ENCODE measurements at places on chromosomes 6 and 20.

GRCh38 chr6:128241216-128241615 lies 279.2 kb downstream of the PTPRK start:
- DNase-seq, result no peak

DNA sequence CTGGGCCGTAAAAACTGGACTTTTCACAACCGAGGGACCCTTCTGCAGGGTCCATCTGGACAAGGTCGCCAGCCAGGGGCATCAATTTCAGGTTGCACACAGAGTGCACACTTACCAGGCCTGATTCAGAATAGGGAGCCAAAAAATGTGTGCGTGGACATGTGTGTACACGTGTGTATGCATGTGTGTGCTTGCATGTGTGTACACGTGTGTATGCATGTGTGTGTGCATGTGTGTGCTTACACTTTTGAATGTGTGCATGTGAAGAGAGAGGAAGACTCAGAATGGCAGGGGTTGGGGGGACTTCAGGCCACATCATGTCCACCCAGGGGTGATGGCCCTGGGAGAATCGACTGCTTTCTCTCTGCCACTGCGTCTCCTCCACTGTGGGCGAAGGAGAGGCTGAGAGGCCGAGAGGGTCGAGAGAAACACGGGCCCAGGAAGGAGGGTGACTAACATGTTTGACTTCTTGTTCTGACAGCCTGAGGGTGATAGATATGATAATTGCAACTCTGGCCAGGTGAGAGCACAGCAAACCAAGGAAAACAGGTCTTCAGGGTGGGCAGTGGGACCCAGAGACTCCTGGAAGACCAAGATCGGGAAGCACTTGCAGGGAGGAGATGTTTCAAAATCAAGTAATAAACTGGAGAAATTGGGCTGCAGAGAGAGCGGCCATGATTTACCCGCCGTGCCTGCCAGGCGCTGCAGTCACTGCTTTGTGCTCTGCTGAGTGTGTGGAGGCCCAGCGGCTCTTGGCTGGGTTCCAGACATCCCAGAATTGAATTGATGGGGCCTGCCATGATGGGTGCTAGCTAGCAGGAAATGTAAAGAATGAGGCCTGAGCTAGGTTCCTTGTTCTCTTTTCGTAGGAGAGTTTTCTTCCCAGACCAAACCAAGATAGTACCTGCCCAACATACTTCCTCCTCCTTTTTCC lies 310.8 kb downstream of the QKI start:
- no peak for DNase-seq

DNA sequence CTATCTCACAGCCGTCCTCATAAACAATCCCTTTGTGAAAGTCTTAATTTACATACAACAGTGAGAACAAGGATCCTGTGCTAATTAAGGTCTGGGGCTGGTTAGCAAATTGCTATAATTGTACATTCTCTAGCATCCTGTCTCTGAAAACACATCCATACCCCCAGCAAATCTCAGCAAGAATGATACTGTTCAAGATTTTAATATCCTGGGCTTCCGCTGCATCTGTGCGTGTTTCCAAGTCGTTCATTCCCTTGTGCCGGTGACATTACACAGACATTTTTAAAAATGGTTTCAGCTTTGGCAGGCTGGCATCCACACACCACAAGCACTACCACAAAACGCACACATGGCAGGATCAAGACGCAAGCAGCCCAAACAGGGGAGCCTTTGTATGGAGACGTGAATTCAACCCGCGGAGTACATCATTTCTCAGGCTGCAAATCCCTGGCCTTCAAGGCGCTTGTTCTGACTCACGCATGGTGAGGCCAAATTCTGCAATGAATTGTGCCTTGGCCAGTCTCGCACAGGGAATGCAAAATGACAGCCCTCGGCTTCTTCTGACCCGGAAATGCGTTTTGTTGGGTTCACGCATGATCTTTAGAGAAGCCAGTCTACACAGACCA lies 20.3 kb downstream of the ZMYND8 start:
- no peak for DNase-seq

GRCh38 chr6:42367353-42368011 lies 84.2 kb downstream of the TRERF1 start:
- DNase-seq, result no peak

DNA sequence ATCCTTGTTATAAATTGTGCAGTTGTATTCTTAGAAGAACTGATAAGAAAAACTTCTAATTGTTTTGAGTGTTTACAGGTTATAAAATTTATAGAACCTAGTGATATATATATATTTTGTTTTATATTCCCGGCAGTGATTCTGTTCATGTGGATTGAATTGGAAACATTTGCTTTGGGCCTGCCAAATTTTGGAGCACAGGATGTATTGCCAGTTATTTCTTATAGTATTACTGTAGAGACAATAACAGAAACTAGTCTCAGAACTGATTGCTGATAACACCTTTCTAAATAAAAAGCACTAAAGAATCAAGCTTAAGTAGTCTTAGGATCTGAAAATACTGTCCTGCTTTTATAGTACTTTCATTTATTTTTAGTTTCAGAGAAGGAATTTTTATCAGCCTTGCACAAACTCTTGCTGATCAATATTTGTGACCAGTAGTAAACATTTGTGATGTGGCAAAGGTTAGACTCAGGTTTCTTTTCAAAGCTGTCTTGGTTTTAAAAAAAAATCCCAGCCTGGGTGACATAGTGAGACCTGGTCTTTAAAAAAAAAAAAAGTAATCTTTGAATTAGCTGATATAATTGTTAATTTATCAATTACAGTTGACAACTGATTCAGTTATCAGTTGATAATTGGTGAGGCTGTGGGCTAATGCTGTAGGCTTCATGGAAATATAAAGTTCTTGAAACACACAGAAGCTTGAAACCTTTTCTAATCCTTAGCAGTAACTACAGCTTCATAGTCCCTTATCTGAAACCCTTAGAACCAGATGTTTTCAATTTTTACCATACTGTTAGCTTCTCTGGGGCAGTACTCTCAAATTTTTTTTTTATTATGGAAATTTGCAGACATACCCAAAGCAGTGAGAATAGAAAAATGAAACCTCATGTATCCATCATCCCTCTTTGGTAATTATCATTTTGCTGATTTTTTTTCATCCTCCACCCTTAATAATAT lies 42.4 kb downstream of the RNGTT start:
- no peak for DNase-seq

DNA sequence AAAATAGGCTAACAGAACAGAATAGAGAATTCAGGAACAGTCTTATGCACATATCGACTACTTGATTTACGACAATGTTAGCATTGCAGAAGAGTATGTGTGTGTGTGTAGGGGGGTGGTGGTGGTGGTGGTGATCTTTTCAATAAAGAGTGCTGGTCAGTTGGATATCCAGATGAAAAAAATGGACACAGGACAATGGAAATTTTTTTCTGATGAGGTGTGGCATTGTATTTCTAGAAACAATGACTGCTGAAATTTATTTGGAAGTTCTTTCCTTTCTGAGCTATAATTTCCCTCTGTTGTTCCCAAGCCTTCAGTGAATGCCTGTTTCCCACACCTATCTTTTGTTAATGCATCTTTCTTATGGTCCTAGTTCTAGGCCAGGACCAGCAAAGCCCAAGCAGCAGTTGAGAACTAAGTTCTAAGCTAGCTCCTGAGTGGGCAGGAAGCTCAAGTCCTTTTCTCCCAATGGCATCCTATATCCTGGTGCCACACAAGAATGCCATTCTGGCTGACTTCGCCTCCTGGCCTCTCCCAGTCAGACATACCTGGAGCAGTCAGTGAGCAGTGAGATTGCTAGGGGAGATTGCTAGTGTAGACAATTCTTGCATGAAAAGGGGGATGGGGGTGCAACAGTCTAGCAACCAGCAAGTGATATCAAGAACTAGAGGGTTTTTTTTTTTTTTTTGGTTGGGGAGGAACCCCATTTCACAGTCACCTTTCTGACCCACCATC lies 1.2 kb upstream of the TOX2 start:
- DNase-seq, result no peak

- no peak for DNase-seq
Observed at GRCh38 chr6:163329991-163330390, 84.5 kb upstream of the QKI start.

DNA sequence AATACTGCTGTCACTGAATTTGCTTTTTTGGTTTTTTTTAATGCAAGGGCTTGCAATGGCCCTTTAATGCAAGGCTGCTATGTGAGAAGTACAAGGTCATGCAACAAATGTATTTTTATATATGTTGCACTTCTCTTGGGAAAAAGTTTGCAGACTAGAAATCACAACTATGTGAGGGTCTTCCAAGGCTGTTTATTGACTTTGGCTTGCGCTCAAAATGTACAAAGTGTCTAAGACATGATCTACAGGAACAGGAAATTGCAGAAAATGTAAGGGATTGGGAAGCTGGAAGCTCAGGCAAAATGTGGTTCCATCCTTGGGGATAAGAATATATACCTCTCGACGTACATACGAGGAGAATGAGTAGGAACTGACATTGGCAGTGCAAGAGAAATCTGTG lies 92.2 kb upstream of the F13A1 start:
- no peak for DNase-seq

- no peak for DNase-seq
Observed at GRCh38 chr20:2631228-2631627, 21.2 kb upstream of the NOP56 start.

DNA sequence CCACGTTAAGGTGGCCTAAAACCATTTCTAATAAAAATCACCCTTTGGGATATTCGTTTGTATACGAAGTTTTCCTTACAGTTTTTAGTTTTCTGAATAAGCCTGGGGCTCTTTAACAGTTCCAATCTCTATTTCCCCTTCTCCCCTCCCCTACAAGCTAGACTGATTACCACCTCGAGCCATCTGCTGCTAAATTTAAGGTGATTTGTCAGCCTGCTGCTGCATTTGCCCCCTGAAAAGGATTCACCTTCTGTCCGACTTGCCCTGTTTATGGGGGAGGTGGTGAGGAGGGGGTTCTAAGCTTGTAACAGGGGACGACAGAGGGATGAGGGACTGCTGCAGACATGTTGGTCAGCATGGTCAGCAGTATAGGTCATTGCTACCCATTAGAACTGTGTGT lies 146.3 kb downstream of the JARID2 start:
- DNase-seq, result no peak

- no peak for DNase-seq
Observed at GRCh38 chr20:25296094-25297093, 48.5 kb downstream of the PYGB start.

DNA sequence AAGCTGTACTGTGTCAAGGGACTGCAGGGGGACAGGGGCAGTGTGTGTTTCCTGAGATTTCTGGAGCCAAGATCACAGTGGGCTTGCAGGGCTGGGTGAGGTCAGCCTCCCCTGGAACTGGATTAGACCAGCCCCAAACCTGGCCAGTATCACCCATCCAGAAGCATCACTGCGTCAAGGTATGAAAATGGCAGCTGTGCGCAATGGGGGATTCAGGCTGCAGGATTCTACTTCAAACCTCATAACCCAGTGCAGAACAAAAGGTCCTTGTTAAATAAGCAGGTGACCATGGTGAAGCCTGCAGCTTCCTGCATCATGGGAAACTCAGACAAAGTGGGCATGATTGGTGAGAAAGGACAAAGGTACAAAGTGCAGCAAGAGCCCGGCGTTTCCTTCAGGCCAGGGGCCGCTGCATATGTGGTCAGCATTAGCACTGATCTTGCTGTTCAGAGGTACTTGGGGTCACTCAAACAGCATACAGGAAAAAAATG lies 33.4 kb downstream of the TRAF3IP2 start:
- no peak for DNase-seq

GRCh38 chr6:53766930-53767329 lies 27.9 kb upstream of the LRRC1 start:
- DNase-seq, result no peak

DNA sequence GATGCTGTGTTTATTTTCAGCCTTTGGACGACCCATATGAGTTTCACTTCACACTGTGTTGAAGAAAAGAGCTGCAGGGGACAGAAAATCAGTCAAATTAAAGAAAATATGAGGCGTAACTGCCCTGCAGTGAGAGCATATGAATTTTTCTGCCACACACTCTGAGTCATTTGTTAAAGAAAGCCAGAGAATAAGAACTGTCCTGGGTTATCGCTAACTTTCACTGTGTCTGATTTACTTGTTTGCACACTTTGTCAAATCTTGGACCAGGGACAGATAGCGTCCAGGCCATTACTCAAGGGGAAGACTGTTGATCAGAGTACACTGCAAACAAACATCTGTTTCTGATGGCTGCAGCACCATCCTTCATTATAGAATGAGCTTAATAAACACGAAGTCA lies 126.8 kb upstream of the AGPAT4 start:
- DNase-seq, result no peak

DNA sequence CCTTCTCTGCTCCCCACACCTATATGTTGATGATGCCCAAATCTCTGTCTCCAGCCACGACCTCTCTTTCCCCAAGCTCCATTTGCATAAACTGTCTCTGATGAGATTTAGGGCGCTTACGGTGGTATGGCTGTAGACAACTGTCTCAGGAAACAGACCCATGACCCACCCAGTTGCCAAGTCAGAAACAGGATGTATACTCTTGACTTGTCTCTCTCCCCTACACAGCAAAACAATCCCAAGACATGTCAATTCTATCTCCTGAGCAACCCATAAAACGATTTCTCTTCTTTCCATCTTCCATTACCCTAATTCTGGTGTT lies 13.9 kb downstream of the GNL1 start:
- no peak for DNase-seq

- no peak for DNase-seq
Observed at GRCh38 chr6:18842534-18842933, 455.4 kb downstream of the RNF144B start.

GRCh38 chr6:135883045-135883444 lies 31.5 kb downstream of the PDE7B start:
- DNase-seq, result no peak

DNA sequence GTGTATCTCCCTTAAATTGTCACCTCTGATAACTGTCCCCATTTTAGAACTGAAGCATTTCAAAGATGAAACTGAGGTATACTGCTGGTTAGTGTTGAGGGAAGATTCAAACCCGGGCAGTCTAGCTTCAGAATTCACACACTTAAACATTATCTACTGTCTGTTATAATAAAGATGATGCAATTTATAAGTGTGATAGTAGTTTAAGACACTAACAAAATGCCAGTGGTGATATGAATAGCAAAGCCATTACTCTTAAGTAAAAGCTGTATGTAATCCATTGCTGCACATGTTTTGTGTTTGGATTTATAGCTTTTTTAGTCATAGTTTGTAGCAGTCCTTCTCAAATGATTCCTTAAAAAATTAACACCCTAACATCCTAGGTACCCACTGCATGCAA lies 19.8 kb downstream of the USP45 start:
- no peak for DNase-seq

DNA sequence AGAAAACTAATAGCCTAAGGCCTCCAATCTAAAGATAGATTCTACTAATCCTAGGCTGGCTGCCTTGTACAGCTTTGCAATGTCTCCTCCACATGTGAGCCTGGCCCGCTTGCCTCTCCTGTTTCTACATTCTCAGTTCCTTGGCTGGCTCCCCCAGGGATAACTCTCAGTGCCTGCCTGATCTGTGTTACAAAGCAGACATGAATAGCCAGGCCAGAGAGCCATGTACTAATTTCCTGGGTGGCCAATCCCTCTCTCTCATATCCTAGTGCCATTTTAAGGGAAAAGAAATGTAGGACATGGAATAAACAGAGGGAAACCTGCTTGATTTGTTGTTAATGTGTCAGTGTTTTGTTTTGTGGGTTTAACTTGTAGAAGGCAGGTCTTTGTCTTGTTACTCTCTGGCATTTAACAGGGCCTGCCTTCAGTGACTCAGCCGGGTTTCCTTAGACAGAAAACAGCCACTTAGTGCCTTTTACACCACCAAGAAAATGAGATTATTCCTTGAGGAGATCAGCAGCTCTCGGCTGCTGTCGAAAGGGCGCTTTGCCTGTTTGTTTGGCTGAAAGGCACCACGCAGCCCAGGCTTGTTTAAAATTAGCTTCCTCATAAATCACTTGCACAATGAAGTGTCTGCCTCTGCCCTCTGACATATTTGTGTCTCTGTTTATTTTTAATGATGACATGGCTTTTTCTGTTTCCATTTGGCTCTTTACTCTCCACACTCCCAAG lies 702.7 kb downstream of the MAFB start:
- DNase-seq, result no peak
